ENCODE measurements at places on chromosomes 5 and 9.

DNA sequence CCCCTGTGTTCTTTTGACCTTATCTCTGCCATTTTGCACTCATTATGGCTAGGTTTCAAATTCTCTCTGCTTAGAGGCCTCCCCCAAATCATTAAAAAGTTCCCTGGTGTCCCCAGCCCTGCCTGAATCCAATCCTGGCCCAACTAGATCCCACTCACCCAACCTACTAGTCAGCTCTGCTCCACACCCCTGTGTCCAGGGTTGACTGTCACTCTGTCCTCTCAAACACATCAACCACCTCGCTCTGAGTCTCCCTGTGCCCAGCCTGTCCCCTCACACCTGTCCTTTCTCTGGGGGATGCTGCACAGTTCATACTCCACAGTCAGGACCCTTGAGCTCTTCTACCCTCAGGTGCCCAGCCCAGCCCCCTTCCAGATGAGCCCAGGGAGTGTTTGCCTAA is 154.2 kb upstream of the SV2C start:
- no peak for DNase-seq

DNA sequence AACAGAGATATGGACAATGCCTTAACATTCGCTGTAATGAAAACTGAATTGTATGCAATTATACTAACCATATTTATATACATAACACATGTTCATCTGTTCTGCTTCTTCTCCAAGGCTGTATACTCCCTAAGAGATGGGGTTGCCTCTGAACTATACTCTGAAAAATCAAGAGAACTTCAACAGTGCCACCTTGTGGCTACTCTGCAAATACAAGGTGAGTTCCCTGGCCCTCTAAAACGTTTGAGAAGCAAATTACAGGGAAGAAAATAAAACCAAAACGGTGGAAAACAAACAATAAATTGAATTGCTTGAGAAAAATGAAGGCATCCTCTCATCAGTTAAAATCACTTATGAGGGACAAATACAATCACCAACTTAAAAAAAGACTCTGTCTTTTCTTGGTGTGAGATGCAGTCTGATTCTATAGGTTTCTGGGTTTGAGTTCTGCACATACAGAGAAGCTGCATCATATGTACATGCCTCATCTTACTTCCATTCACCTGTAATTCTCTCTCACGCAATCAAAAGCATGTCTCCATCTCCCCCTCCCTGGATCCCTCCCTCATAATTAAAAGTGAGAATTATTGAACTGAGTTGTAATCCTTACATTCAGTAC is 98.6 kb downstream of the FBXW11 start:
- peak; percentile 10 for DNase-seq

- no peak for DNase-seq
These were observed 17.0 kb upstream of the F2RL1 start for GRCh38 chr5:76801803-76802195.

GRCh38 chr5:150559701-150560100 is 51.8 kb downstream of the NDST1 start:
- no peak for DNase-seq

- no peak for DNase-seq
These were observed 97.5 kb downstream of the RFK start for GRCh38 chr9:76296561-76297310.

DNA sequence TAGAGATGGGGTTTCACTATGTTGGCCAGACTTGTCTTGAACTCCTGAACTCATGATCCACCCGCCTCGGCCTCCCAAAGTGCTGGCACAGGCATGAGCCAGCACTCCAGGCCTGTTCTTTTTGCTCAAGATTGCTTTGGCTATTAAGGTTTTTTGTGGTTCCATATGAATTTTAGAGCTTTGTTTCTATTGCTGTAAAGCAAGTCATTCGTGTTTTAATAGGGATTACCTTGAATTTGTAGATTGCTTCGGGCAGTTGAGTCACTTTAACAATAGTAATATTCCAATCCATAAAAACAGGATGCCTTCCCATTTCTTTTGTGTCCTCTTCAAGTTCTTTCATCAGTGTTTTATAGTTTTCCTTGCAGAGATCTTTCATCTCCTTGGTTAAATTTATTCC is 22.1 kb downstream of the C6 start:
- no peak for DNase-seq

DNA sequence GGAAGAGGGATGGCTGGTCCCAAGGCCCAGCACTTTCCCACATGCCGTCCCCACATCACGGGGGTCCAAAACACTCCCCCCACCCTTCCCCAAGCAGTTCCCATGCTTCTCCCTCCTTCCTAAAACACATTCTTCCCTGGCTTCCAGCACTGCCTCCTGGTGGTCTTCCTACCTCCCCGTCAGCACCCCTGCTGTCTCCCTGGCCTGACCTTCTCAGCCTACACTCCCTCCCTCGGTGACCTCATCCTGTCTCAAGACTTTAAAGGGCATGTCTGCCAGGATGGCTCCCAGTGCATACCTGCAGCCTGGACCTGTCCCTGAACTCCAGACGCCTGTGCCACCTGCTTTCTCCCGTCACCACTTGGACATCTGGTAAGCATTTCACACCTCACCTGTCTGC is 4.3 kb upstream of the NCS1 start:
- no peak for DNase-seq

- DNase-seq = no peak
These were observed 49.2 kb upstream of the NEK6 start for GRCh38 chr9:124208571-124208970.

DNA sequence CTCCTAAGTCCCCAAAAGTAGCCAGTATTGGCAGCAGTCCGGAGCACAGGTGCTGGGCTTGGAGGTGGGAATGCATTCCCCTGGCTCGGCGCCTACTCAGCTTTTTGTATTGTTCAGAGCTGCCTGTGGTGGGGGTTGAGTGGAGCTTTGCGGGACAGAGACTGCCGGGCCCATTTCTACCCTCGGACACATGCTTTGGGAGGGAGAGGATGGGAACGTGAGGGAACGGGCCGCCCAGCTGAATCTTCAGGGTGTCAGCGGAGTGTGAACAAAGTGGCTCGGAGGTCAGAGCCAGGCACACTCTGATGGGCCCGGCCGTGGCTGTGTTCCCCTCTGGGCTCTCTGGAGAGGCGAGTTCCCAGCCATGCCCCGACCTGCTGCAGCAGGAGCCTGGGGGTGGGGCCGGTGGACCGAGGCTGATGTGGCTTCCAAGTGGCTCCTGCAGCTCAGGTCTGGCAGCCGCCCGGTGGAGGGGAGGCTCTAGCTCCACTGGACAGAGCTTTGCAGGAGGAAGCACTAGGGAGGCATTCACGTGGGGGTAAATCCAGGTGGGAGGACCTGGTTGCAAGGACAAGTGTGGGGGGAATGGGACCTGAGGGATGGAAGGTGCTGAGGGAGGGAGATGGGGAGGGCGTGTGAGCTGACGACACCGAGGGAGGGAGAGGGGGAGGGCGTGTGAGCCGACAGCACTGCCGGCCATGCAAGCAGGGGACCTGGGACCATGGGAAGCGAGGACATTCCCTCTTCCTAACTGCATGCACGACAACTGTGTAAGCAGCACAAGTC is 31.1 kb upstream of the SLC6A3 start:
- no peak for DNase-seq

DNA sequence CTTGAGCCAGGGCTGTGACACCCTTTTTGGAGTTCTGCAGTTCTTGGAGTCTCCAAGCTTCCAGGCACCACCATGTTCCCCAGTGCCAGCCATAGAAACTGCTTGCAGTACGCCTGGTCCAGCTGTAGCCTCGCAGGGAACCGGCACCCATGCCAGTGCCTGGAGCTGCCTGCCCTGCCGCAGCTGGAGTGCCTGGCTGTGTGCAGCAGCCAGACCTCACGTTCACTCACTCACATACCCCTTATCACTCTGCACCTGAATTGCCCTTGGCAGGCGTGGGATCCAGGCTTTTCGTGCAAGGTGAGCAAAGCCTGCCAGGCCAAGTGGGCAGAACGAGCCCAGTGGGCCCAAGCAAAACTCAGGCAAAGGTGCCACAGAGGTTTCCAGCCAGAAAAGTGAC is 77.8 kb upstream of the SHB start:
- DNase-seq = no peak

Data from T-helper 9 cell (primary cell).